Caco-2 (cell line): ENCODE measurements at places on chromosomes 13 and 19. TPM values are rescaled to one million over a fixed set of nuclear protein-coding genes. Genes with fewer than 3 reads are reported as not detected.
A peak's percentile ranks its signal among the peaks of the same experiment; 100 is the strongest.

DNA sequence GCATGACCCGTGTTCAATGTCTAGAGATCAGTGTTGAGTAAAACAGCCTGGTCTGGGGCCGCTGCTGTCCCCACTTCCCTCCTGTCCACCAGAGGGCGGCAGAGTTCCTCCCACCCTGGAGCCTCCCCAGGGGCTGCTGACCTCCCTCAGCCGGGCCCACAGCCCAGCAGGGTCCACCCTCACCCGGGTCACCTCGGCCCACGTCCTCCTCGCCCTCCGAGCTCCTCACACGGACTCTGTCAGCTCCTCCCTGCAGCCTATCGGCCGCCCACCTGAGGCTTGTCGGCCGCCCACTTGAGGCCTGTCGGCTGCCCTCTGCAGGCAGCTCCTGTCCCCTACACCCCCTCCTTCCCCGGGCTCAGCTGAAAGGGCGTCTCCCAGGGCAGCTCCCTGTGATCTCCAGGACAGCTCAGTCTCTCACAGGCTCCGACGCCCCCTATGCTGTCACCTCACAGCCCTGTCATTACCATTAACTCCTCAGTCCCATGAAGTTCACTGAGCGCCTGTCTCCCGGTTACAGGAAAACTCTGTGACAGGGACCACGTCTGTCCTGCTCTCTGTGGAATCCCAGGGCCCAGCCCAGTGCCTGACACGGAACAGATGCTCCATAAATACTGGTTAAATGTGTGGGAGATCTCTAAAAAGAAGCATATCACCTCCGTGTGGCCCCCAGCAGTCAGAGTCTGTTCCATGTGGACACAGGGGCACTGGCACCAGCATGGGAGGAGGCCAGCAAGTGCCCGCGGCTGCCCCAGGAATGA, 1.5 kb upstream of the CEACAM5 start:
- DNase-seq, result peak; percentile 84

GRCh38 chr13:50512474-50513299, 330.8 kb downstream of the DLEU7 start:
- DNase-seq, result no peak

TNFRSF19 gene
- total RNA-seq, result 63.4 and 66.4 TPM in 2 replicates

DNA sequence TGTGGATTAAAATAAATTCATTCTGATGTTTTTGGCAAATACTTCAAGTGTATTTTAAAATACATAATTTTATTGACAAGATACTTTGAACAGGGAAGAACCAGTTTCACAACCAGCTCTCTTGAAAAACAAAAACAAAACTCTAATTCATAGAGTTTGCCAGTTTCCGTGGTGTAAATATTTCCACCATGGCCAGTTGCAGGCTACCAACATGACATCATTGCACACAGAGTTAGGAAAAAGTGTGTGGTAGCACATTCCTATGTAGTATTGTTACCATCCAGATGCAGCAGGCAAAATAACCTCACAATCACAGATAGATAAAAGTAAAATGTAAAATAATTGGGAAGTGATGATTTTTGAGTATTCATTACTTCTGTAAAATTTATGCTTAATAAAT, 7.7 kb upstream of the RNF113B start:
- no peak for DNase-seq

- no peak for DNase-seq
Measured at GRCh38 chr13:104485571-104485970, 1419.4 kb upstream of the SLC10A2 start.

DNA sequence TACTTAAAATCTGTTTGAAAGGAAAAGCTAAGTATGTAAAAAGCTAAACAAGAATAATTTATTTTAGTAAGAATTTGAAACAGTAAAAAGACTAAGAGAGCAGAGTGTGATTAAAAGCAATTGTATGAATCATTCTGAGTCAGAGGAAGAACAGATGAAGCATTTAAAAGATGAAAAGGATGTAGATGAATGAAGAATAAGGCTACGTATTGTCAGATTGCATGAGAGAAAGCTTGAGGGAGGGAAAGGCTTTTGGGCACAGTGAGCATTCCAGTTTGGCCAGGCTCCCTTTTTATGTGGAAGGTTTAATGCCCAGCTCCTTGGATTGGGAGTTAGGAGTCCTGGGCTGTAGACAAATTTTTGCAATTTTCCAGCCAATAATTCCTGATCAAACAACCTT, 117.7 kb downstream of the FREM2 start:
- DNase-seq, result no peak
